NCI-H187 (cell line): ENCODE measurements at places on chromosomes 11 and 22.

GRCh38 chr22:49923445-49923844 is 5.0 kb downstream of the CRELD2 start:
- DNase-seq: no peak

GRCh38 chr22:40203572-40203971 is 25.8 kb downstream of the TNRC6B start:
- no peak for DNase-seq

GRCh38 chr11:8408151-8408941 is 144.7 kb upstream of the LMO1 start:
- no peak for DNase-seq

DNA sequence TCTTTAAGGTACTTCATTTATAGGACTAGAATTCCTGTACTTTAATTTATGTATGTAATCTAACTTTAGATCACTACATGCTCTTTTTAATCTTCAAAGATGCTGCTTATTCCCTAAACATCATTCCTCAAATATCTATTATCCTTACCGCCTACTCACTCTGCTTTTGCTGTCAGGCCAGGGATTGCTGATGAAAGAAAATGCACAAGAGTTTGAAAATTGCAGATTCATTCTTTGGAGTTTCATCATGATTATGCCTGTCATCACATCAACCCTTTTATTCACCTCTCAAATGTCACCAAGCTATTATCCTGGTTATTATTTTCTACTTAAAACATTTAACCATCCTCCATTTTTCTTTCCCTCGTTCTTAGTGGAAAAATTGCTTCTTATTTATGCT is 802.7 kb downstream of the METTL15 start:
- no peak for DNase-seq

GRCh38 chr11:60923800-60924109 is 505 bp upstream of the TMEM132A start:
- DNase-seq: no peak

DNA sequence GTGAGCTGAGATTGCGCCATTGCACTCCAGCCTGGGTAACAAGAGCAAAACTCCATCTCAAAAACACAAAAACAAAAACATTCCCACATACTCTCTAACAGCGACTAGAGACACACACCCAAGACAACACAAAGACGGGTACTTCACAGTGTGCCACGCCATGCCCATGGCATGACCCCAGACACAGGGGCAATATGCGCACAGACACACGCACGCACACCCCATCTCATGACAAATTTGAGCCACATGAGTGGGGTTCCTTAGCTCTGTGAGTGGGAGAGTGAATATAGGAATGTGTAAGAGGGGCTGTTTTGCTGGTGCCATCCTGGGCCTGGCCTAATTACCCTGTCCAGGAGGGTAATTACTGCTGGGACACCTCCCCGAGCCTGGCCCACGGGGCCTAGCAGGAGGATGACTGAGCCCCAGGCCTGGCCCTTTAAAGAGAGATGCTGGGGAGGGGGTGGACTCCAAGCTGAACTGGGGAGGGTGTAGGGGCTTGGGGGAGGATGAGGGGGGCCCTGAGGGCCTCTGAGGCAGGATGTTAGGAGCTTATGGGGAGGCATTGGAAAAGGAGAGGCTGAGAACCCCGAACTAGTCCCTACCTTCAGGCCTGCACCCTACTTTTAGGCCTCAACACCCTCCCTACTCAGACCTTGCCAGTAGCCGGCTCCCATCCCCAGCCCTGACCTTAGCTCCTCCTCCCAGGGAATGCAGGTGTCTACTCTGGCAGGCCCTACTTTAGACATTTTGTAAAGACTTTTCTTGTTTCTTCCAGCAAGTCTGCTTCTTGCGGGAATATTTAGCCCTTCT is 1.5 kb downstream of the LTBP3 start:
- no peak for DNase-seq

GRCh38 chr11:14323118-14323676 is 35.8 kb downstream of the RRAS2 start:
- DNase-seq: no peak

DNA sequence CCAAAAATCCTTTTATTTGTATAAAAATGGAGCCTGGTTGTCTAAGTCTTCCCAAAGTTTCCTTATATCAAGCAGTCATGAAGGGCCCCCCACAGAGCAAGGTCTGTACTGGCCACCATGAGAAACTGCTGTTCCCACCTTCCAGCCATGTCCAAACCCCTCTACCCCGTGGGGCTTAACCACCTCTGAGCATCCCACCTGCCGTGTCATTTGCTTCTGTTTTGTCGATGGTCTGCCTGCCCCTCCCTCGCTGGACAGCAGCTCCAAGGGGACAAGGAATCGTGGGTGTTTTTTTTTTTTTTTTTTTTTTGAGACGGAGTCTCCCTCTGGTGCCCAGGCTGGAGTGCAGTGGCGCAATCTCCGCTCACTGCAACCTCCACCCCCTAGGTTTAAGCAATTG is 11.1 kb upstream of the ANO1 start:
- DNase-seq: no peak

DNA sequence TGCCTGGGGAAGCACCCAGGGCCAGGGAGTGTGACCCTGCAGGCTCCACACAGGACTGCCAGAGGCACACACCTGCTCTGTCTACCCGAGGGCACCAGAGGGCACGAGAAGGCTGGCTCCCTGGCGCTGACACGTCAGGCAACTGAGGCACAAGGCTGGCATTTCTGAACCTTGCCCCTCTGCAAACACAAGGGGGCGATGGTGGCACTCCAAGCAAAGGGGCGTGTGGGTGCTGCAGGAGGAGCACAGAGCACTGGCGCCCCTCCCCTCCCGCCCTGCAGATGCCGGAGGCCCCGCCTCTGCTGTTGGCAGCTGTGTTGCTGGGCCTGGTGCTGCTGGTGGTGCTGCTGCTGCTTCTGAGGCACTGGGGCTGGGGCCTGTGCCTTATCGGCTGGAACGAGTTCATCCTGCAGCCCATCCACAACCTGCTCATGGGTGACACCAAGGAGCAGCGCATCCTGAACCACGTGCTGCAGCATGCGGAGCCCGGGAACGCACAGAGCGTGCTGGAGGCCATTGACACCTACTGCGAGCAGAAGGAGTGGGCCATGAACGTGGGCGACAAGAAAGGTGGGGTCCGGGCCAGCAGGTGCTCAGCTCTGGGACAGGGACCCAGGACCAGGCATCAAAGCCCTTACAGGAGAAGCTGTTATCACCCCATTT is 20.8 kb upstream of the TXNRD2 start:
- no peak for DNase-seq

- no peak for DNase-seq
These were observed 43.5 kb upstream of the B3GAT1 start for GRCh38 chr11:134455516-134455915.

- no peak for DNase-seq
These were observed 4.9 kb upstream of the CNTN5 start for GRCh38 chr11:99015634-99016454.

- no peak for DNase-seq
These were observed 684.0 kb upstream of the CCDC90B start for GRCh38 chr11:83970061-83970671.

GRCh38 chr11:75270896-75271418 is 30.4 kb downstream of the TPBGL start:
- DNase-seq: no peak

DNA sequence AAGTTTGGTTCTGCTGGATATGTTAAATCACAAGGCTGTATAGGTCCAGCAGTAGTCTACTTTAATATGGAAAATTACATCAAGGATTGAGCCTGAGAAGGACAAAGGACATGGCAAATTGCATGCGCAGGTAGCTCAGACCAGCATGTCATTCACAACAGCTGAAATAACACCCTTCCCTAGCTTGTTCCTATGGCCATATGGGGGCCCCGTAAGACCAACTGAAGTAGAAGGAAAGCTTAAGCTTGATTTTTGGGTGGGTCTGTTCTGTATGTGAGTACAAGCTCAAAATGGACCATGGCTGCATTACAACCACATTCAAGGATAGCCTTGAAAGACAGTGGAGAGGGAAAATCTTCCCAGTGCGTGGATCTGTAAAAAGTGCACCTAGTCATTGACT is 20.6 kb upstream of the PDE3B start:
- DNase-seq: no peak

DNA sequence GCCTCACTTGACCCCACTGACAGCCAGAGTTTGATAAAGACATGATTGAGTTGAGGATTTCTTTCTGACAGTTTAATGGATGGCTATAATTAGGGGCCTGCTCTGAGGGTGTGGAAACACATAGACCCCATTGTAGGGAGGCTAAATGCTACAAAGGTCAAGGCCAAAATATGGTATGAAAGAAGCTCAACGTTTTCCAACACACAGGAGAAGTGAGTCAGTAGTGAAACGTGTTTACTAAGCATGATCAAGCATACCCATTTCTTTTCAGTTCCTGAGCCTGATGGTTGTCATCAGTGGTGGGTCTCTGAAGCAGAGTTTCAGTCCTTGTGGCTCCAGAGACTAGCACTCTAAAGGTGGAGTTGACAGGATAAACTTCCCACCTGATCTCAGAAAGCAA is 69.7 kb downstream of the SNX19 start:
- no peak for DNase-seq

DNA sequence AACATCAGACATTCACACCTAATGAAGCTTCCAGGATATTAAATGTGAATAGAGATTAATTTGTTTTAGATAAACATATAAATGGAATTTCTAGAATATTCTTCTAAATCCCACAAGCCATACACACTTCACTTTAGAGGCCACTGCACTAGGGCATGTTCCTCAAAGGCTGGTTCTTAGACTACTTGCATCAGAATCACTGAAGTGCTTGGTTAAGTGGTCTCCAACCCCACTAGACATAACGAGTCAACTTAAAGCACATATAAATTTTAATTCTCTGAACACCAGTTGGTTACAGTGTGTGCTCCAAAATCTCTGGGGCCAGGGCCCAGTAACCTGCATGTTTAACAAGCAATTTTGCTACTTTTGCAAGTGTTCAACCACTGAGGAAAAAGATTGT is 7.9 kb upstream of the ALKBH8 start:
- no peak for DNase-seq

- no peak for DNase-seq
These were observed 9.6 kb downstream of the WT1 start for GRCh38 chr11:32425761-32426160.

DNA sequence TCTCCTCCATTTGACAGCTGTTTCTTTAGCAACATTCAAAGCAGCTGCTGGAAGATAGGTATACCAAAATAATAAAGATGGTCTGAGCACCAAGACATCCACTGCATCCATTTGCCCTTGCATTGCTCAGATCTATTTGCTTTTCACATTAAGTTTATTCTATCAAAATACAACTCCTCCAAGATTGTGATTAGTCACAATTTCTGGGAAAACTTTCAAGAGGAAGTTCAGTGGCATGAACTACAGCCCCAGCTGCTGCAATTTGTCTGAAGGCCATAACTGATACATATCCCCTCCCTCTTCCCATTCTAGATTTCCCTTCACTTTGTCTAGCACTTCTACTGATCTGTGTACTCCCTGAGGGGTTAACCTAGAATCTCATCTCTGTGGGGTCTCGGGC is 117.5 kb upstream of the CEP126 start:
- DNase-seq: no peak

- DNase-seq: no peak
These were observed 7.2 kb upstream of the CARD10 start for GRCh38 chr22:37526376-37526775.

GRCh38 chr22:23282516-23282915 is 102.2 kb downstream of the BCR start:
- no peak for DNase-seq

GRCh38 chr11:66421492-66422205 is 814 bp downstream of the NPAS4 start:
- DNase-seq: no peak

DNA sequence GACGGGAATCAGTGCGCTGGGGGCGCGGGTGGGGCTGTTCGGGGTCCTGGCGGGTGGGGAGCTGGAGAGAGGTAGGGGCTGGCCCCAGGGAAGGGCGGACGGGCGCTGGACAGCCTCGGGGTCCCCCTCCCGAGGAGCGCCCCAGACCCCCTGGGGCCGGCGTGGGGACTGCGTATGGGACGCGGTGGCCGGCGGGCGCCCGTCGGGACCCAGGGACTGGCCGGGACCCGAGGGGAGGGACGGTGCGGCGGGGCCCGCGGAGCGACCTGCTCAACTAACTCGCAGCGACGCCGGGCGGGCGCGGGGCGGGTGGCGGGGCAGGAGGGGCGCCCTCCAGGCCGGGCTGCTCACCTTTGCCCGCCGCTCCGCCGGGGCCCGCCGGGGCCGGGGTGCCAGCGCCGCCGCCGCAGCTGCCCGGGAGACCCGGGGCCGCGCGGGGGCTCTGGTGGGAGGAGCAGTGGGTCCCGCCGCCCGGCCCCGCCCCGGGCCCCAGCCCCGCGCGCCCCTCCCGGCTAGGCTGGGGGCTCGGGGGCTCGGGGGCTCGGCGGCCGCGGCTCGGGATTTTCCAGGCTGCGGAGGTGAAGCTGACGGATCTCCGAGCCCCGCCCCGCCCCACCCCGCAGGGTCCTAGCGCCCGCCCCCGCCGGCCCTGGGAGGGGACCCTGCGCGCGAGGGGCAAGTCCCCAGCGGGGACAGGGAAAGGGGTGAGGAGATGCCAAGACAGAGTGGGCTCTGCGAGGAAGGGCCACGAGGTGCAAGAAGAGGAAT is 12.3 kb downstream of the STARD10 start:
- DNase-seq: no peak

DNA sequence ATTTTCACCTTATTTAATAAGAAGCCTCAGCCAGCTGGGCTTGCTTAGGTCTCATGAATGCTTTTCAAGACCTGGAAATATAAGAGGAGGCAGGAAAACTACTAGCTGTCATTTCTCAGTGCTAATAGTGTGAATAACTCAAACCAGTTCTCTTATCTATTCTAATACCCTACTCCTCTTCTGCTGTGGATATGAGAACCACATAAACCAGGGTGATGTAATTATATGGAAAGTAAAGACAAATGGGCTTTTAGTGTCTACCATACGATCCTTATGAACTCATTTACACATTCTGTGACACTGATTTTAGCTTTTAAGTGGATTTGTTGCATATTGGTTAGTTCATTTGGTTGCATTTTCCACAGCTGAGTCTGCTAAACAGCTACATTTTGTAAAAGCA is 8.6 kb downstream of the PDGFD start:
- DNase-seq: no peak

DNA sequence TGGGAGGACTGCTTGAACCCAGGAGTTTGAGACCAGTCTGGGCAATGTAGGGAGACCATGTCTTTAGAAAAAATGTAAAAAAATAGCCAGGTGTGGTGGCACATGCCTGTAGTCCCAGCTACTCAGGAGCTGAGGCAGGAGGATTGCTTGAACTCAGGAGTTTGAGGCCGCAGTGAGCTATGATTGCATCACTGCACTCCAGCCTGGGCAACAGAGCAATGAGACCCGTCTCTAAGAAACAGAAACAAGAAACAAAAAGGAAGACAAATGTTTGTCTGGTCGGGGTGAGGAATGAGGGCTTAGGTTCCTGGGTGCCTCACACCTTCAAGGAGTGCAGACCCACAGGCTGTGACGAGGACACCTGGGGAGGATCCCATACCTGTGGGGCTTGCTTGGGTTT is 191.9 kb downstream of the CEP164 start:
- DNase-seq: no peak
